ENCODE measurements at places on chromosomes 2 and 18.

- no peak for DNase-seq
Observed at GRCh38 chr2:199108056-199108455, 349.7 kb downstream of the SATB2 start.

GRCh38 chr2:120574620-120575019 is 161.0 kb upstream of the GLI2 start:
- no peak for DNase-seq

DNA sequence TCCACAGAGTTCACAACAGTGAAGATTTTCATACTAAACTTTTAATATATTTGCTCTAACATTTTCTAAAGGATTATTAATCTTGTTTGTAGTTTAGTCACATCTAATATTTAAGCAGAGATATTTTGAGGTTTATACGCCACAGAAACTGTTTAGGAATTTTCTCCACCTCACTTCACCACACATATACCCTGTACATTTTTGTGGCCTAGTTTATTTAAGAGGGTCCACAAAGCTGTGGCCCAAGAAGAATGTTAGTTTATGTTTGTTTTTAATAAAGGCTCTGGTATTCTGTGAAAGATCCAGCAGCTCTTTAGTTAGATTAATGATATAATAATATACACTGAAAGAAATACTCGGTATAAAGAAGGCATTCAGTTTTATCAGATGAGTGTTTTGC is 132.7 kb upstream of the TTC27 start:
- no peak for DNase-seq

DNA sequence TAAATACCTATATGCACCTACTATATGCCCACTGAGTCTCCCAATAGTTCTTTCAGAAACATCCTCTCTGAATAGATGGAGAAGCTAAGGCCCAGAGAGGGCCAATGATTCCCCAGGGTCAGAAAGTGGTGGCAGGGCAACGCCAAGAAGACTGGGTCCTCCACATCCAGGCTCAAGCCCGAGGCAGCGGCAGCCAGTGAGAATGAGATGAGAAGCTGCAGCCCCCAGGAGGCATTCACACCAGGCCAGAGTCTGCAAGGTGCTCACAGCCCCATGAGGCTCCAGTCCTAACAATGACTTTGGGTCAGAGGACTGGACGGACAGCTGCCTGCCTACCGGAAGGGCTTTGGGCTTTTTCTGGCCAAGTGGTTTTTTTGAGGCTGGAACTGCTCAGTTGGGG is 3.5 kb downstream of the TEX261 start:
- DNase-seq: no peak

GRCh38 chr2:3251946-3252345 is 125.7 kb downstream of the EIPR1 start:
- no peak for DNase-seq

GRCh38 chr2:113124984-113125855 is 2.2 kb upstream of the IL1RN start:
- DNase-seq: no peak

GRCh38 chr2:55232863-55233657 is 572 bp downstream of the RPS27A start:
- no peak for DNase-seq

- no peak for DNase-seq
Observed at GRCh38 chr18:55137602-55138001, 178.3 kb upstream of the CCDC68 start.

DNA sequence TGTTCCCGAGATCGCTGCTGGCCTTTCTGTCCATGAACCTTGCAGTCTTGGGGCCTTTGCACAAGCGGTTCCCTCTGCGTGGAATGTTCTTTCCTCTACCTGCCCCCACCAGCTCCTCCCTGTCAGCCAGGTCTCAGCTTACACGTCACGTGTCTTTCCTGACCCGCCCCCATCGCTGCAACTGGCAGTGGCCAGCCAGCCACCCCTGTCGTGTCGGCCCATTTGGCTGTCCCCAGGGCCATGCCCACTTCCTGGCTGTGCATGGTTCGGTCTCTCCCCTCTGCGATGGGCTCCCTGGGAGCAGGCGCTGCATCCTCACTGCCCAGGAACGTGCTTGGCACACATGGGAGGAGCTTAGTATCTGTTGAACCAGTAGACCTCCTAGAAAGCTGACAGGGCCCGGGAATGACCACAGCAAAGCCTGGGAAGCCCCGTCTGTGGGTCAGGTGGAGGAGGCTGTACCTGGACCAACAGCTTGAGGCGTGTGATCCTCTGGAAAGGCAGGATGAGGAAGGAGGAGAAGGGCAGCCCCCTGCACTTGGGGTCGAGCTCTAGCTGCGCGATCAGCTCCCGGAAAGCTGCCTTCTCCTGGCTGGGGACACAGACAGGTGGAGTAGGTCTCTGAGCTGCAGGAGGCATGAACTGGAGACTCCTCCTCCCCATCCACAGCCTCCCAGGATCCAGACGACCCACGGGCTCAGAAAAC is 21.0 kb downstream of the SNORC start:
- DNase-seq: no peak

- no peak for DNase-seq
Observed at GRCh38 chr18:5503740-5504139, 40.1 kb downstream of the EPB41L3 start.
